Myocyte (in vitro differentiated cells): ENCODE measurements at places on chromosomes 3 and 15.

DNA sequence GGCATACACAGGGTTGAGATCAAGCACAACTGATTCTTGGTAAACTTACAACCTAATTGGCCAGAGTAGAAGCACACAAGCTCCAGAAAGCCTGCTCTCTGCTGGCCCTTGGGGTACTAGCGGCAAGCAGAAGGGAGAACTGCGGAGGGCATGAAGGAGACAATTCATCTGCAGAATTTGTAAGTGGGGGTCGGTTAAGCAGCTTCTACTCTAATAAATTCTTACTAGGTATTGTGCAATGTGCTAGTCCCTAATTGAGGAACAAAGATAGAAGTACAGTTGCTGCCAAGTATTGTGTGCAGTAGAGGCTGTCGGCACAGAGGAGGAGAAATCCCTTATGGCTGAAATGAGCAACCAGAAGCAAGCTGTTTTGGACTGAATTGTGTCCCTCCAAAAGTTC lies 91.2 kb upstream of the VEPH1 start:
- DNase-seq, result no peak

- DNase-seq, result no peak
Measured at GRCh38 chr15:69074843-69075224, 60.3 kb downstream of the NOX5 start.

GRCh38 chr3:118863731-118864322 lies 170.8 kb downstream of the IGSF11 start:
- DNase-seq, result no peak

GRCh38 chr15:66580643-66581042 lies 14.8 kb upstream of the LCTL start:
- peak; percentile 29 for DNase-seq

- DNase-seq, result no peak
Measured at GRCh38 chr3:31305340-31305739, 227.4 kb upstream of the STT3B start.

GRCh38 chr15:31523655-31524049 lies 197.0 kb downstream of the KLF13 start:
- DNase-seq, result no peak

DNA sequence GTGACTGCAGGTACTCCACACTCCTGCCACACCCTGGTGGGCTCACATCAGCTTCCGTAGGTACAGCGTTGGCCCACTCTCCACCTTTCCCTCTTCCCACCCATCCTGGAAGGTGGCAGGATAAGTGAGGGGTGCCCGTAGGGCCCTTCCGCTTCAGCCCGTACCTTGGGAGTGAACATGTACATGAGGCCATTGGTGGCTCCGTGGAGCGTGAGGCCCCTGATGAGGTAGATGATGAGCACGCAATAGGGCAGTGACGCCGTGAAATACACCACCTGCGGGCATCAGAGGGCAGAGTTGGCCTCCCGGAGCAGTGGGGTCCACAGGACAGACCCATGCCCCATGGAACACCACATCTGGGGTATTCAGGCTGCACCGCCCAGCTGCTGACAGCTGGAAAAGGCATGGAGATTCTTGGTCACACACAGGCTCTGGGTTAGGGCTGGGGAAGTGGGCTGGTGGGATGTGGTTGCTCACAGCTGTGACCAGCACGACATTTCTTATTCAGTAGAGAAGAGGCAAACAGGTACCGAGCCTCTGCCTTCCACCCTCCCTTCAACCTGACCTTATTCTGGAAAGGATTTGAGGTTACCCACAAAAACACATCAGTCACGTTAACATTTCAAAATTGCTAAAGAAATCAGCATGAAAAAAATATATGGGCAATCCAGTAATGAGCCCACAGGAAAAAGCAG lies 23.8 kb downstream of the SLC6A20 start:
- DNase-seq, result no peak

DNA sequence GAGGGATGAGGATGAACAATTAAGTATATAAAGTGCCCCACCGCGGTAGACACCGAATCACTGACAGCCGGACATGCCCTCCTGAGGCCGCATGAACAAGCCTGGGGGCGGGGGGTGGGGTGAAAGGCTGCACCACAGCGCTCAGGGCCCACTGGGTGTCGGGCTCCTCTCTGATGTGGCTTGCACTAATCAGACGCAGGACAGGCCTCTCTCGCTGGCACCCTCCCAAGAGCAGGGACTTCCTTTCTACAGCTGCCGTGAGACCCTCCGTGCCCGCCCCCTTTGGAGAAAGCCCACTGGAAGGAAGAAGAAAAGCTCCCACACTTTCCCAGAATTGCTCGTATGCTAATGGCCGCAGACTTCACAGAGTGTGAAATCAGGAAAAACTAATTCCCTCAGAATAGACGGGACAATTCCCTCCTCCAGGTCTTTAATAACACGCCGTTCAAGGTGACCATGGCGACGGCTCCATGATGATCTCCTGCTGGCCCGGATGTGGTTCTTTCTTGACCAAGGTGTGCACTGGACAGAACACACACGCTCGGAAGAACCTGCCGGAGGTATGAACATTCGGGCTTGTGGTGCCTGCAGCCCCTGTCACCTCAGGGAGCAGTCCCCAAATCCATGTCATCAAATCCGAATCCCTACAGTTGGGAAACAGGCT lies 32.0 kb downstream of the IQSEC1 start:
- no peak for DNase-seq

GRCh38 chr15:65981837-65982626 lies 112.7 kb downstream of the RAB11A start:
- DNase-seq, result no peak

GRCh38 chr3:133717424-133717823 lies 28.8 kb upstream of the TF start:
- peak; percentile 35 for DNase-seq

DNA sequence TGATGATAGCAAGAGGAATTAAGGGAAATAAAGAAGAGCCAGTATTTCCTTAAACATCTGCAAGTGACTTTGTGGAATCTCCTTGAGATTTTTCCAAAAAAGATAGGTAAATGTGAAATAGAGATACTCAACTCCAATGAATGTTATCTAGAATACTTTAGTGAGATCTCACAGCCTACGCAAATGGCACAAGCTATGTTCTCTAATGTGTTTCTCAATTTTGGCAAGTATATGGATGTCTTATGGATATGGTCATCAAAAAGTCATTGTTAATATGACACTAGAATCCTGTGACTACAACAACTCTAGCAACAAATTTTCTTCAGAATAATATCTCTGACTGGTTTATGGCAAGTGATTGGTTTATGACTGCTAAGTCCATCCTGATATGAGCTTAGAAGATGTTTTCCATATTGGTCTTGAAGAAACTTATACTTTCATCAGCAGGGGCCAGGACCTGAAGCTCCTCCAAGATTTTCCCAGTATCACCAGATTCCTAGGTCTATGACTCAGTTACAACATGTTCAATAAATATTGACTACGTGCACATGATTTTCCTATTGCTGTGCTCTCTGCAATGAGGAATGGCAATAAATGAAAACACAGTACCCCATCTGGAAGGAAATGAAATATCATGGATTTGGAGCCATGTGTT lies 170.9 kb upstream of the THBS1 start:
- DNase-seq, result no peak

GRCh38 chr3:83426300-83426699 lies 1532.5 kb upstream of the CADM2 start:
- DNase-seq, result no peak

GRCh38 chr15:82647835-82648256 lies 683 bp upstream of the CPEB1 start:
- DNase-seq, result peak; percentile 8

DNA sequence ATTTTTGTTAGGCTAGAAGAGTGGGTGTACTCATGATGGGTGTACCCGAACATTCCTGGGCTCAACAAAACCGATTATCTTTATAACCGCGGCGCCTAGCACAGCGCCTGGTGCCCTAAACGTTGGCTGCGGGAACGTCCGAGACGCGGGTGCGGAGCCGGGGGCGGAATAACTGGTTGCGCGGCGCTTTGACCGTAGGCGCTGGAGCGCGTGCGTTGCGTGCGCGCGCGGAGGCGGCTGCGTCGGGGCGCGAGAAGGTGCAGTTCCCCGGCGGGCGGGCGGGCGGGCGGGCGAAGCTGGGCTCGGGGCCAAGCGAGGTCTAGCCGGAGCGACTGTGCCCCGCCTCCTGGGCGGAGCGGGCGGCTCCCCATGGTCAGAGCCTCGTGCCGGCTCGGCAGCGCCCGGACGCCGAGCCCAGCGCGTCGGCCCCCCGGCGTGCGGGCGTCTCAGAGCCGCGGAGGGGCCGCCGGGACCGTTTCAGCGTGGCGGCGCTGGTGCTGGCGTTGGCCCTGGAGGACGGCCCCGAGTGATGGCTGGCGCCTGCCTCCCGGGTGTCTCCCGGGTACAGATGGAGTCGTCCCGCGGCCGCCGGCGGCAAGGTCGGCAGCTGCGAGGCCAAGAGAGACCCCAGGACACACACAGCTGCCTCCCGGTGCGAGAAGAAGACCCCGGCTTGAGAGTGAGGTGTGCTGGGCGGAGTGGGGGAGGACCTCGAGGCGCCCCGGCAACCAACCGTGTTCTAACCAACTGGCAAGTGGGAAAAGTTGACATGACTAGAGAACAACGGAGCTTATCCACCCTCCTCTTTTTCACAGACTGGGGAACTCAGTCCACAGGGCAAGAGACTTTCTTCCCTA lies at the start of gene PLAAT1:
PLAAT1 (plus strand) TSS at position 373 of the 857 bp plus-strand sequence. CDS start 14,429 bp downstream, outside the sequence.
- no peak for DNase-seq

GRCh38 chr3:40620151-40620550 lies 95.4 kb downstream of the ZNF621 start:
- DNase-seq, result no peak

DNA sequence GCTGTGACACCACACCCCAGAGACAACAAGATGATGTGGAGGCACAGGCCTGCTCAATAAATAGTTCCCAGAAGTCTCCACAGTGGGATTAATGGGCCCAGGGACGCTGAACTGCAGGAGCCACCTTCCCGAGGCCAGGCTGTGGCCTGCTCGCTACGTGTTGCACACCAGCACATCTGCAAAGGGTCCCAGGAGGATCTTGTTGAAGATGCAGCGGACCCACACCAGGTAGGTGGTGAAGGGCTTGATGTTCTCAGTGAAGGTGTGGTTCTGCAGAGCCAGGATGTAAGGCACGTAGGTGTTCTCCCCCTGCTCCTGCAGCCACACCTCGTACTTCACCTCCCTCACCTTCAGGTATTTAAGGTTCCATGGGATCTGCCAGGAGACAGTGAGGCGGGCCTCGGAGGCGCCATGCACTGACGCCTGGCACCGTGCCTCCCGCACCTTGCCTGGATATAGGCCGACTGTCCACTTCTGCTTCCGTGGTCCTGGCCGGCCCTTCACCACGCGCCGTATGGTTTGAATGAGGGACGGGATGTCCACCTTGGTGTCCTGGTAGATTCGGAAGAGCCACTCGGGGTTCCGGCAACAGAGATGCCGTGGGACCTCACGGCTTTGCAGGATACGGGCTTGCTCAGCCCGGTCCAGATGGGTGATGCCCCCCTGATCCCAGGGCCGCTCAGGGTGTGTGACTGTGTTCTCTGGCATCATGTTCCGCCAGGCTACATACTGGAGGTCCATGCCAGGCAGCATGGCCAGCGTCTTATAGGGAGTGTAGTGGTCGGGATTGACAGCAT lies 26.1 kb downstream of the POMGNT2 start:
- DNase-seq, result no peak

GRCh38 chr3:169105561-169105960 lies 558.0 kb downstream of the MECOM start:
- no peak for DNase-seq

- no peak for DNase-seq
Measured at GRCh38 chr3:139374099-139374498, 15.3 kb downstream of the COPB2 start.

DNA sequence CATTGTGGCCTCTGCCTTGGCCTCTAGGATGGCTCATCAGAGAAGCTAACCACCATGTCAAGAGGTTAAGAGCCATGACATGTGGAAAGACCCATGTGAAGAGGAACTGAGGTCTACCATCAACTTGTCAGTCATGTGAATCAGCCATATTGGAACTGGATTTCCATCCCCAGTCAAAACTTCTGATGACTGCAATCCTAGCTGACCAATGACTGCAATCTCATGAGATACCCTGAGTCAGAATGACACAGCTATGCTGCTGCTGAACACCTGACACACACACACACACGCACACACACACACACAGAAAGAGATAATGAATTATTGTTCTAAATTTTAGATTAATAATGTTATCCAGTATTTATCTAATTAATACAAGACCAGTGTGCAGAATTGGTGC lies 337.5 kb upstream of the LMCD1 start:
- no peak for DNase-seq

GRCh38 chr3:109328202-109328601 lies 9.1 kb downstream of the DPPA4 start:
- DNase-seq, result no peak

DNA sequence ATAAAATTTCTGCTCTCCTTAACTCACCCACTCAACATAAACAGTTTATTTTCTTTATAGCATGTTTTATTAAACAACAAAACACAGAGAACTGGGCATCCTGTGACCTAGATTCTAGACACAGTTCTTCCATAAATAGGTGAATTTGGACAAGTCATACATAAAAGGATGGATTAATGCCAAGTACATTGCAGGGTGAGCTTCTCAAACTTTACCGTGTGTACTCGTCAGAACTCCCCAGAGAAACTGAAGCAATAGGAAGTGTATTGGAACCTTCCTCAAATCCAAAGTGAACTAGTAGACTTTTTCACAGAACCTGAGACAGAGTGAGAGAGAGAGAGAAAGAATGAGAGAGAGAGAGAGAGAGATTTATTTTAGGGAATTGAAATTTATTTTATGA lies 139.7 kb downstream of the CD47 start:
- DNase-seq, result no peak

GRCh38 chr15:47246317-47246716 lies 471.0 kb upstream of the SEMA6D start:
- DNase-seq, result no peak

DNA sequence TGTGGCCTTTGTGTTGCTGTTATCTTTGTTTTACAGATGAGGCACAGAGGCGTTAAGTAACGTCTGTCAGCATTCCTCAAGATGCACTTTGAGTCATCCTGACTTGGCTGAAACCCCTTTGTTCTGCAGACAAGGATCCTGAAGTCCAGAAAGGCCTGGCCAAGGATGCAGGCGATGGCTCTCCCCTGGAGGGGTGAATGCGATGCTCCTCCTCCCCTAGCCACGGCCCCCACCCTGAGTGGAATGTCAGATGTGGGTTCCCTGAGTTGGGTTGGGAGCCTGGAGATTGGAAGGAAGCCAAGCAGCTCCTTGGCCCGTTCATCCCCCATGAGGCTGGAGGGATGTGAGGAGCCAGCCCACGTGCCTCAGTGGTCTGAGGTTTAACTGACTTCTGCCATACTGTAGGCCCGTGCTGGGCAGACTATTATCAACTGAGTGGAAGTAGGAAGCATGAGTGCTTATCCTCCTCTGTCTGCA lies 43.3 kb downstream of the POMGNT2 start:
- DNase-seq, result no peak

GRCh38 chr3:169564883-169565282 lies 98.6 kb downstream of the MECOM start:
- DNase-seq, result no peak
